ENCODE measurements at places on chromosomes 1 and 21. TPM values are rescaled to one million over a fixed set of nuclear protein-coding genes. Genes with fewer than 3 reads are reported as not detected.

Gene CCDC185
- polyA plus RNA-seq, result not detected

Gene CNIH3
- 1.5 TPM for polyA plus RNA-seq

Gene IFI44L
- 4.4 TPM for polyA plus RNA-seq

Gene STK40
- polyA plus RNA-seq, result 11.1 TPM

Gene RUNX3
- 1.0 TPM for polyA plus RNA-seq

Gene RXFP4
- polyA plus RNA-seq, result not detected

Gene CR1
- 0.71 TPM for polyA plus RNA-seq

Gene CELSR2
- polyA plus RNA-seq, result 6.3 TPM

Gene UBE2Q1
- 33.2 TPM for polyA plus RNA-seq

Gene OR10X1
- polyA plus RNA-seq, result not detected

Gene RIMKLA
- 0.16 TPM for polyA plus RNA-seq

Gene KRTAP12-2
- not detected for polyA plus RNA-seq

Gene CD5L
- not detected for polyA plus RNA-seq

Gene ECE1
- 176 TPM for polyA plus RNA-seq

Gene MNDA
- polyA plus RNA-seq, result 5.7 TPM

Data from adrenal gland (tissue), 19 donors.